ENCODE measurements at places on chromosomes 2 and 18. TPM values are rescaled to one million over a fixed set of nuclear protein-coding genes. Genes with fewer than 3 reads are reported as not detected.

Gene NTSR2
- total RNA-seq: not detected

Gene MEP1B
- not detected for total RNA-seq

Gene PSMG2
- total RNA-seq: 81.7 TPM

Gene DES
- total RNA-seq: not detected

Gene GALNT3
- 4.5 TPM for total RNA-seq

Gene MOGAT1
- total RNA-seq: not detected

Gene CFAP221
- total RNA-seq: not detected

Gene UGT1A5
- not detected for total RNA-seq

Gene KCNIP3
- not detected for total RNA-seq

Gene HOXD12
- not detected for total RNA-seq

All from CD8-positive, alpha-beta T cell (primary cell).